Cardiac muscle cell (in vitro differentiated cells and primary cell): ENCODE measurements at places on chromosomes 2 and 18.

- no peak overlapping the region for H3K4me3 ChIP-seq
- no peaks in the 10 kb centered on the region for H3K36me3 ChIP-seq
These were observed 6.3 kb upstream of the PROKR1 start for GRCh38 chr2:68637047-68637446.

- no peak for DNase-seq
- H3K27ac ChIP-seq, result no peak overlapping the region
- H3K27me3 ChIP-seq, result peaks cover 6% of the 10 kb centered on the region
These were observed 91.9 kb downstream of the SH3RF3 start for GRCh38 chr2:109220860-109221259.

DNA sequence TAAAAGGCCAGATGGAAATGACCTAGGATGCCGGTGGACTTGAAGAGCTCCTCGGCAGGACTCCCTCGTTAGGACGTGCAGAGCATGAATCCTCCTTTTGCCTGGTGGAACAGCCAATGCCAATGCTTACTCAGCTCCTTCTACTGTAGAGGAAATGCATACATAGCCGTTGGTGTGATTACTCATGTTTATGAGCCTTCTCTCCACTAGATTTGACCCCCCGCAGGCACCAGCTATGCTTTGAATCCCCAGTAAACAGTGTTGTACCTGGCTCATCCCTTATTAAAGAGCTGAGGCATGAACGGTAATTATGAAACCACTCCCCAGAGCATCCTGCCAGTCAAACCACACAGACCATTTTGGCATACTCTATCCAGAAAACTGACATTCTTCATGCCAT, 172.8 kb downstream of the ANTXR1 start:
- no peak overlapping the region for H3K27ac ChIP-seq
- no peak for DNase-seq
- peaks cover 10% of the 10 kb centered on the region for H3K4me1 ChIP-seq

DNA sequence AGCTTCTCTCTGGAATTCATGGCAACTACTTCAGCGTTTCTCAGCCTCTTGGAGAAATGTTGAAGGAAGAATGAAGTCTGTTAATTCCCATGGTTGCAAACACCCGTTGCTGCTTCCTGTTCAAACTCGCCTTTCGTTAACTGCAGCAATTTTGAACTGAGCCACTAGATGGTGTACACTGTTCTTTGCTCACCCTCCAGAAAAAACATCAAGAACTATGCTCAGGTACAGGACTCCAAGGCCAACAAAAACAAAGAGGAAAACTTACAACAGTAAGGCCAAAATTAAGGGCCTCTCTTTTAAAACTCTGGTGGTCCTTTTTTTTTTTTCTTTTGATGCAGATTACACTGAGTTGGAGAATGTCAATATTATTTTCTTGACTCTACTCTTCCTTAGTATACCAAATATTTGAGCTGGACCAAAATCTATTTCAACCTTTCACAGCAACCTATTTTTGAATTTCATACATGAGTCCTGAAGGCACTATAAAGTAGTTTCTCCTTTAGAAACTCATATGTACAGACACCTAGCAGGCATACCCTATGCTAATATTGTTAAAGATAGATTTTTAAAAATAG, 58.2 kb downstream of the KLHL14 start:
- DNase-seq, result peak; percentile 70
- H3K27me3 ChIP-seq, result no peaks in the 10 kb centered on the region
- H3K4me1 ChIP-seq, result peaks cover 32% of the 10 kb centered on the region
- no peak overlapping the region for H3K4me3 ChIP-seq
- peaks cover 5% of the 10 kb centered on the region for H3K36me3 ChIP-seq
- no peak overlapping the region for H3K27ac ChIP-seq

GRCh38 chr2:174634130-174635014, 36.8 kb upstream of the WIPF1 start:
- H3K4me1 ChIP-seq, result peaks cover 7% of the 10 kb centered on the region
- no peaks in the 10 kb centered on the region for H3K27me3 ChIP-seq
- H3K27ac ChIP-seq, result peak overlapping the region; percentile 26

DNA sequence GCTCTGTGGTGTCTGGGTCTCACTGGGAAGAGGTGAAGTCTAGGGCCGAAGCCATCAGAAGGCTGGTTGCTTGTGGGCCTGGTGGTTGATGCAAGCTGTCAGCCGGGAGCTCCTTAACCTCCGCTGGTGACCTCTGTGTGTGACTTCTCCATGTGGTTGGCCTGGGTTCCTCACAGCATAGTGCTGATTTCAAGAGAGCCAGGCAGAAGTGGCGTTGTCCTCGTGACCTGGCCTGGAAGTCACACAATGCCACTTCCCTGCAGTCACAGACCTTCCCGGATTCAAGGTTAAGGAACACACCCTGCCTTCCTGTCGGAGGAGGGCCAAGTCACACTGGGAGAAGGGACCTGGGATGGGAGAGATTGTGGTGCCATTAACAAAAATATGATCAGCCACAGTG, 303.7 kb upstream of the HS6ST1 start:
- H3K36me3 ChIP-seq, result no peaks in the 10 kb centered on the region
- H3K4me3 ChIP-seq, result no peak overlapping the region
- H3K27me3 ChIP-seq, result peaks cover 24% of the 10 kb centered on the region
- no peaks in the 10 kb centered on the region for H3K4me1 ChIP-seq
- no peak overlapping the region for H3K27ac ChIP-seq

DNA sequence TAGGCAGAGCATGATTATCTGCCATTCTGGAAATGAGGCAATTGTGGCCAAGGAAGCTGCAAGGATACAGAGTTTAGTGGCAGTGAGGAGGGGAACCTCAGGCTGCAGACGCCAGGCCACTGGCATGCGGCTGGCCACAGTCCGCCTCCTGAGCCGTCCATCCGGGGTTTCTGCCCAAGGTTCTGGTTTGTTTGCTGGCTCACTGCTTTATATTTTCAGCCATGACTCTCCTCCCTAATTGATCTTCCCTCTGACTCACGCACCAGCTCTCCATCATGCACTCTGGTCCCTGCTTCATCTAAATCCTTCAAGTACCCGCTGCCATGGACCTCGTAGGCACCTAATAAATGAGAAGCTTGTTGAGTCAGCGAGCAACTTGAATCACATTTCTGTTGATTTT, 107.8 kb upstream of the REV1 start:
- no peak overlapping the region for H3K4me3 ChIP-seq
- H3K36me3 ChIP-seq, result no peaks in the 10 kb centered on the region
- DNase-seq, result no peak
- no peaks in the 10 kb centered on the region for H3K27me3 ChIP-seq

DNA sequence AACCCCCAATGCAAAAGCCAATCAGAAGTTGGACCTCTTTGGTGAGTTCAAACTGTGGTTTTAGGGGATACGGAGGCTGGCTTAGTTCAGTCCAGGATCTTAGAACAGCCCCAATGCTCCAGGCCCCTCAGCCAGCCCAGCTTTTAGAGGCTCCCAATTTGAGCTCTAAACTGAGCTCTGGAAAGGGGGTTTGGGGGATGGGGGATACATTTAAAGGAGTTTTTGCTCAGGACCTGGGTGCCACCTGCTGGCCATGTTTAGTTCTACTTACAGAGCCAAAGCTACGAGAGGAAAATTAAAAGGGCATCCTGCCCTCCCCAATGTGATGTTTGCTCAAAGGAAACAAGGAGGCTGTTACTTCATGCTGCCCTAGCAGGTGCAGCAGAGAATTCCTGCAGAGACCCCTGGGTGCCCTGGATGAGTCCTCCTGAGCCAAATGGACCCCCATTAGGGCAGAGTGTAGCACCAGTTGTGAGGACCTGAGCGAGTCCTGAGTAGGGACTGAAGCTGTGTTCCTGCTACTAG, 15.9 kb upstream of the TMEM214 start:
- peak; percentile 82 for DNase-seq
- no peak overlapping the region for H3K4me3 ChIP-seq
- H3K27ac ChIP-seq, result no peak overlapping the region
- H3K4me1 ChIP-seq, result peaks cover 32% of the 10 kb centered on the region
- H3K27me3 ChIP-seq, result no peaks in the 10 kb centered on the region

GRCh38 chr2:241852116-241852980, 6.3 kb downstream of the PDCD1 start:
- no peaks in the 10 kb centered on the region for H3K36me3 ChIP-seq
- H3K27ac ChIP-seq, result no peak overlapping the region
- H3K4me3 ChIP-seq, result no peak overlapping the region
- no peak for DNase-seq

DNA sequence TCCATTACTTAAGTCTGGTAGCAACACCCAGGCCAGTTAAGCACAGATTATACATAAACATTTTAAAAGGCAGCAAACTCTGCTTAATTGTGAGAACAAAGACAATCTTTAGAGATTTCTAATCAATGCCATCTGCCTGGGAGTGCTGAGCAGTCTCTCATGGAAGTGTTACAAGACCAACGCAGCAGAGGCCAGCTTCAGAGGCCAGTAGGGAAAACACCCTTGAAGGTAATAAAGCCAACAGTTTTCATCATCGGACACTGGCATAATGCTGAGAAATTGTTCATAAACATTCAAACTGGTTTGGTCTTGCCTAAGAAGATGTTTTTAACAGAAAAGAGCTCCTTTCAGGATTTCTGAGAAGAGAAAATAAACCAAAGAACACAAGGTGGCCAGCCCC, 35.0 kb downstream of the EPB41L3 start:
- no peaks in the 10 kb centered on the region for H3K27me3 ChIP-seq
- no peak for DNase-seq
- H3K4me1 ChIP-seq, result peaks cover 37% of the 10 kb centered on the region

GRCh38 chr2:71927757-71928715, 219.6 kb downstream of the CYP26B1 start:
- no peaks in the 10 kb centered on the region for H3K36me3 ChIP-seq
- no peaks in the 10 kb centered on the region for H3K4me1 ChIP-seq
- no peak overlapping the region for H3K4me3 ChIP-seq

GRCh38 chr18:65265761-65266160, 485.1 kb upstream of the CDH7 start:
- no peaks in the 10 kb centered on the region for H3K27me3 ChIP-seq
- H3K4me3 ChIP-seq, result no peak overlapping the region
- DNase-seq, result no peak
- no peak overlapping the region for H3K27ac ChIP-seq

DNA sequence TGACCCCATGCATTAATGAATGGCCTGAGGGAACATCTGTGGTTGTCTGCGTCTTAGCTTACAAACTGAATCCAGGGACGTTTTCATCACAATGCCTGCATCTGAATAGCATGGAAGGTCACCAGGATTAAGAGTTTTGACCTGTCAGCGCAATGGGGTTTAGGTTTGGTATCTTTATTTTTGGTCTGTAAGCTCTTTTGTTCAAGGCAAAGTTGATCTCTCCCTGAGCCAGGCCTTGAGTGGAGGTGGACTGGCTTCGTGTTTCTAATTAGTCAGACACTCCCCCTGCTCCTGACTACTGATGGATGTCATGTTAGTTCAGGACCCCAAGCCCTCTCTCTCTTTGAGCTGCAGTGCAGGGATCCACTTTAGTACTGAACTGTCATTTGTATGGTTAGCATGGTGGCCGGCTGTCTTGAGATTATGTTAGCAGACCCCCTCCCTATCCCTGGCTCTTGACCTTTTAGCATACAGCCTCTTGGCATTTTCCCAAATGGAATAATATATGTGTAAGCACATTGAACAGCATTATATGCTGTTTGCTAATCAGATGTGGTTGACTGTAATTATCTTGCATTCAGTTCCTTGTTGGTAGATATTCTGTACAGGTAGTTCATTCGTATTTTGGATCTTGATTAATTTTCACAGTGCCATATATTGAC, 59.2 kb downstream of the LYPD6 start:
- DNase-seq, result no peak
- H3K36me3 ChIP-seq, result no peaks in the 10 kb centered on the region
- peaks cover 16% of the 10 kb centered on the region for H3K4me1 ChIP-seq
- H3K27me3 ChIP-seq, result no peaks in the 10 kb centered on the region

DNA sequence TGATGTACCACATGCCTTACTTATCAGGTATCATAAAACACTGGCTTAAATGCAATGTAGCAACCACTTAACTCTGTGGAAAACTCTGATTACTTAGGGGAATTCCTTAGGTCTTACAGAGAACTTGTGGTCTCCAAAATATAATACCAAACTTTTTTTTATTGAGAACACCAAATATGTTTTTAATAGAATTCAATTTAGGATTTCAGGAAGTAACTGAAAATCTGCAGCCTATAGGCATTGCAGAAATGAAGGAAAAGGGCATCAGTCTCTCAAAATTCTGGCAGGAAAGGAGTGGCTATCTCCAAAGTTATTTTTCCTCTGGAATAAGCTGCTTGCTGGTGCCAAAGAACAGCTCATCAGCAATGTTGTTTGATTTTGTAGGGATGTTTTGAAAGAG, 105.3 kb upstream of the UGP2 start:
- no peaks in the 10 kb centered on the region for H3K36me3 ChIP-seq
- H3K27me3 ChIP-seq, result no peaks in the 10 kb centered on the region
- no peak overlapping the region for H3K27ac ChIP-seq
- no peak for DNase-seq
- H3K4me1 ChIP-seq, result no peaks in the 10 kb centered on the region
- no peak overlapping the region for H3K4me3 ChIP-seq

- H3K4me1 ChIP-seq, result no peaks in the 10 kb centered on the region
- H3K36me3 ChIP-seq, result peaks cover 14% of the 10 kb centered on the region
- no peak overlapping the region for H3K27ac ChIP-seq
- no peak for DNase-seq
These were observed 42.3 kb downstream of the SFT2D3 start for GRCh38 chr2:127743477-127744026.

DNA sequence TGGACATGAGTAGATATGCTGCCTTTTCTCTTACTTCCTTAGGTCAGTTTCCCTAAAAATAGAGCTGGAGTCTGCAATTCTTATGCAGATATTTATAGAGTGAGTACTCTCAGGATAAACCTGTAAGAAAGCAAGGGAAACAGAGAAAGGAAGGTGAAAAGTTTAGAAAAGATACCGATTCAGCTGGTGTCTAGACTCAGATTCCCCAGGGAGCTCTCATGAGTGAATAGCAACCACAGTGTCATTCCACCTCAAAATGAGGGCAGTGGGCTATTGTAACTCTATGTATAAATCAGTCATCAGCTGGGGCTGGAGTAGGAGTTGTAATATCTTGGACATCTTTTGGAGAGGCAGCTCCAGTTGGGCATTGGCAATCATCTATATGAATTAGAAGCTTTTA, 1485.1 kb upstream of the TMEFF2 start:
- H3K27me3 ChIP-seq, result no peaks in the 10 kb centered on the region
- no peak overlapping the region for H3K4me3 ChIP-seq
- peak; percentile 0 for DNase-seq
- H3K36me3 ChIP-seq, result no peaks in the 10 kb centered on the region

GRCh38 chr2:123303731-123304130, 721.4 kb upstream of the CNTNAP5 start:
- H3K27ac ChIP-seq, result no peak overlapping the region
- H3K4me1 ChIP-seq, result no peaks in the 10 kb centered on the region
- no peak overlapping the region for H3K4me3 ChIP-seq
- DNase-seq, result no peak

DNA sequence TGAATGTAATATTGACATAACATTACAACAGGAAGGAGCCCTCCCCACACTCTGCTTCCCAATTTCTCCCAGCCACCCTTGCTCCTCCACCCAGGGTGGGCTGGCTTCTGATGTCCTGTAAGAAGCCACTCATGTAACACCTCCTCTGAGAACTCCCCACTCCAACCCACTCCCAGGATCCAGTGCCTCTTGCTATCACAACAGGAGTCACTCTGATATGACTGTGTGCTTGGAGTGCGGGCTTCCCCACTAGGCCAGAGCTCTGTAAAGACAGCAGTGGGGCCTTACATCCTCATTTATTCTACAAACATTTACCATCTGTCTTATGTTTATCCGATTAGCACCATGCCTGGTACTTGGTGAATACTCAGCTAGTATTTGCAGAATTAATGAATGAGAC, 65.1 kb downstream of the PTGR3 start:
- H3K4me3 ChIP-seq, result no peak overlapping the region
- H3K36me3 ChIP-seq, result no peaks in the 10 kb centered on the region
- H3K27me3 ChIP-seq, result no peaks in the 10 kb centered on the region
- DNase-seq, result no peak
- no peaks in the 10 kb centered on the region for H3K4me1 ChIP-seq
